ENCODE measurements at places on chromosomes 12 and 14. TPM values are rescaled to one million over a fixed set of nuclear protein-coding genes. Genes with fewer than 3 reads are reported as not detected.

Gene OR6C2
- not detected for total RNA-seq

Gene GPR137C
- total RNA-seq, result 0.35 TPM

Gene NDUFB1
- total RNA-seq, result 243 TPM

Gene KLHDC1
- total RNA-seq, result 4.3 TPM

Gene TIMELESS
- 8.7 TPM for total RNA-seq

Gene SLC7A8
- total RNA-seq, result under 0.01 TPM

Gene TTC6
- total RNA-seq, result 0.30 TPM

Gene LRRC10
- total RNA-seq, result not detected

GRCh38 chr14:24159777-24160498 is 1.1 kb upstream of the IRF9 start:
- no peak for DNase-seq

GRCh38 chr12:108335349-108336119 is 3.6 kb downstream of the CMKLR1 start:
- DNase-seq, result no peak

- DNase-seq, result no peak
These were observed 864.2 kb downstream of the TRHDE start for GRCh38 chr12:73136386-73136785.

GRCh38 chr12:31715283-31715825 is 13.5 kb downstream of the AMN1 start:
- DNase-seq, result no peak

- no peak for DNase-seq
These were observed 70.4 kb downstream of the MOK start for GRCh38 chr14:102234331-102235264.

GRCh38 chr12:51070004-51070403 is 13.4 kb downstream of the CSRNP2 start:
- DNase-seq, result peak; percentile 76

DNA sequence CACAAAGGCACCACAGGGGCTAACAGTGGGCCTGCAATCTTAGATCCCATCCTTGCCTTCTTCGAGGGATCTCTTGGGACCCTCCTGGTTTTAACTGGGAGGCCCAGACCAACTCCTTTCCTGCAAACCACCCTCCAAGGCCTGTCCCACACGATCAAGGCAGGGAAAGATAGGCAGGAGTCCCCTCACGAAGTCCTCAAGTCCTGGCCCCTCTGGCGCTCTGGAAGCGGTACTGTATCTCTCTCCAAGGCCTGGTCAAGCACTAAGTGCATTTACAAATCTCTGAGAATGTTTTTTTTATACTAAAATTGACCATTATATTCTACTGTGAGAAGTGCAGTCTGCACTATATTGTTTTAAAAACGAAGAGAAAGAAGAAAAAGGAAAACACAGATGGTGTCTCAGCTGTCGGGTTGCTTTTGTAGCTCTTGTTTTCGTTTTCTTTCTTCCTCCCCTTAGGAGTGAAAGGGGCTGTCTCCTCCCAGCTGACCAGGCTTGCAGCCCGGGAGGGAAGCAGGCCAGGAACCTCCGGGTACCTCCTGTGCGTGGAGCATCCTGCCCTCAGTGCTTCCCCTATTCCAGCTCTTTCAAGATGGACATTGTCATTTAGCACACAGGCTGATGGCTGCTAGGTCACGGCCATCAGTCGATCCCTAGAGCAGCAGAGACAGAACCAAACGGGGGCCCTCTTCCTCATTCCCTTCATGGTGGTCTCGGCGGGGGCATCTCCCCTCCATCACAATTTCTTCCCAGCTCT is 56.7 kb downstream of the FAM222A start:
- DNase-seq, result no peak

- DNase-seq, result no peak
These were observed 20.1 kb downstream of the MORN3 start for GRCh38 chr12:121649322-121649721.

GRCh38 chr14:64800000-64800399 is 79.7 kb downstream of the SPTB start:
- DNase-seq, result peak; percentile 47

GRCh38 chr12:107362960-107363359 is 269.6 kb upstream of the CRY1 start:
- DNase-seq, result no peak

DNA sequence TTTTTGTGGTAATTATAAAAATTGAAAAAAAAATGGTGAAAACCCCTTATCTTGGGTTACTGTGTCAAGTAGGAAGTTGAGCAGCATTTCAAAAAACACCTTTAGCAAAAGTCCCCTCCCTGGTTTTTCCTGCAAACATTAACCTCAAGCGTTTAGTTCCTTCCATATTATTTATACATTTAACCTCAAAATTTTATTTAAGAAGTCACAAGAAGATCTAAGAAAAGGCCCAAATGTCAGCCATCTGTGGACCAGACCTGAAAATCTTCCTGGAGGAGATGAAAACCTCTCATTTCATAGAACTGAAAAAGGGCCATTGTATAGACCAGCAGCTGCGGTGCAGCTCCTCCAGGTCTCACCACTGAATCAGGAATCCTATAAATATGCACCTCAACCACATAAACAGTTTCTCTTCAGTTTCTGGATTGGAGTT is 40.4 kb upstream of the BTG1 start:
- DNase-seq, result no peak

DNA sequence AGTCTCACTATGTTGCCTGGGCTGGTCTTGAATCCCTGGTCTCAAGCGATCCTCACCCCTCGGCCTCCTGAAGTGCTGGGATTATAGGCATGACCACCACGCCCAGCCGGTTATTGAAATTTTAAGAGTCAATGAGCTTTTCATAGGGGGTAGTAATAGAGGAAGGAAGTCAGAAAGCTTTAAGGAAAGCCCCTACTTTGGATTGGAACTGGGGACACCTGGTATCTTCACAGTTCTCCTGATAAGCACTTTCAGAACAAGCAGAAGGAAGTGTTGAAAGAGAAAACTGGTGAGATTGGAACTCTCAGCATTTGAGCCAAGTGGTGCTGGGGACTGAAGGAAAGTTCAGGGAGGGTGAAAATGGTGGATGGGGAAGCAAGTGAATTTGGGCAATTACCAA is 5.1 kb downstream of the SLC4A8 start:
- no peak for DNase-seq

DNA sequence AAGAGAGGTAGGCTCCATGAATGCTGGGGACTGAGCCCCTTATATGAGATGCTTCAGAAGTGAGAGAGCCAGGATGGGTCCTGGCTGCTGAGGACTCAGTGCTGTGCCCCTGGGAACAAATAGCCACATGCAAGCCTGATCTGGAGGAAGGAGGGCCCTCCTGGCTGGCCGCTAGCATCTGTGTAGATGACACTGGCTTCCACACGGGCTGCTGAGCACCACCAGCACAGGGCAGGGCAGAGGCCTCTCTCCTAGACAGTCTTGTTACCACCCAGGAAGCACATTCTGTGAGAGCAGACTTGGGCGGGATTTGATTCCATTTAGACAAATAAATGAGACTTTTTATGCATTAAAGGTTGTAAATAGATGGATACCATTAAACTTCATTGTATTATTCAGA is 48.0 kb downstream of the ZNF664 start:
- DNase-seq, result no peak

GRCh38 chr12:257521-258321 is 4.9 kb downstream of the SLC6A13 start:
- DNase-seq, result peak; percentile 49

- DNase-seq, result no peak
These were observed 25.2 kb downstream of the DAAM1 start for GRCh38 chr14:59213368-59214315.

DNA sequence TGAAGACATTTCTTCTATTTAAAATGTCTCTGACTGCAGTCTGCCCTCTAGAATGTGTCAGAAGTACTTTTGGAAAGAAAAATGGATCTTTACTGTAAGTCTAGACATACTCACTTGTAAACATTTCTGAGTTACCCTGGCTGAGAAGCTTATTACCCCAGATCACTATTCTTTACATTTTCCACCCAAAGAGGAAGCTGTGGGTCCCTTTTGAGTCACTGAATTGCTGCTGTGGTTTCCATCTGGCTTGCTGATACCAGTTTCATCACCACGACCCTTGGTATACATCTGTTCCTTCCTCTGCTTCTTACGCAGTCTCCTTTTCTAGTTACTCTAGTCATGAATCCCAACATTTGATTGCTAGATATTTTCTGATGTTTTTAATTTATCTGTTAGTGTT is 20.2 kb upstream of the CLEC4D start:
- DNase-seq, result no peak

DNA sequence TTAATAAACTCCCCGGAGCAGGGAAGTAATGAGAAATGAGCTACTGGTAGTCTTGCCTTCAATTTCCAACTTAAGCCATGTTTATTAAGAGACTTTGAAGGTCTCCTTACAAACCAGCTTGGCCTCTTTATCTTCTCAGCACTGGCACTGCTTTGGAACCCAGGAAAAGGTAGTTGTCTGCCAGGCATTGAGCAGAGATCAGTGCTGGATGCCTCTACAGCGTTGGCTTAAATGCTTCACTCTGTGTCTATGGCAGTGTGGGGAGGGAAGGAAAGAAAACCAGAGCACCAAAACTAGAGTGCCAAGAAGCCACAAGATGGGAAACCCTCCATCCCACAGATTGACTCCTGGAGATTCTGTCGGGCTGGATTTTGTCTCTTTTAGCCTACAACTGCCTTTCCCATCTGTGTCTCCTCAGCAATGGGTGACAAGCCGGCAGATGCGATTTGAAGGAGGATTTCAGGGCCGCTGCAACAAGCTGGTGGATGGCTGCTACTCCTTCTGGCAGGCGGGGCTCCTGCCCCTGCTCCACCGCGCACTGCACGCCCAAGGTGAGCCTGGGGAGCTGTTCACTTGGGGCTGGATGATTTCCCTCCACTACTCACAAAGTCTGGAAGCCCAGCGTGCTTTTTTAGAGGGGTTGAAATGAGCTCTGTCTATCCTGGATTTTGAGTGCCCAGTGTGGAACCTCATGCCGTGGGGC is 57.3 kb downstream of the FNTB start:
- no peak for DNase-seq

DNA sequence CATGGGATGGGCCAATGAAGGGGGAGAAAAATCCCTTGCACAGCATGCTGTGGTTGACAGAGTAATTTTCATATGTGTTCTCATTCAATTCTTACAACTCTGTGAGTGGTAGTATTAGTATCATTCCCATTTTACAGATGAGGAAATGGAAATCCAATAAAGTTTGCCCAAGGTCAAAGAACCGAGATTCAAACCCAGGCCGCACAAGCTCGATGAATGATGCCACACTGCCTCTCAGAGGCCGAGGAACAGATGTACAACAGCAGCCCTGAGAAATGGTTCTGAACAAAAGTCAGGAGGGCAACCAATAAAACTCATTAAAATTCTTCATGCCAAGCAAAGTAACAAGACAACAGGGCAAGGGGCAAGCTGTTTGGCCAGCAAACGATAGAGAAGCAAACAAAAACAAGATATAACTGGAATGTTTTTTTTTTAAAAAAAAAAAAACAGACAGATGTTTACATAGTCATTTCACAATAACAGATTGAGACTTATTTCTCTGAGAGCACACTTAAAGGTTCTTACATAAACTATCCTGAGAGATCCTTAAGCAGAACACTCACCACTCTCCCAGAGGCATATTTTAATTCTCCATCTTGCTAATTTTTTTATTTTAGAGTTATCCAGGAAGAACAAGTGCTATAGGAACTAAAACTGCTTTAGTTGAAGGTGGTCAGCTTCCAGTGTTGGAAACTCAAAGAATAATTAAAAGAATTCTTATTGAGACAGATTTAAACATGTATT is 85.8 kb downstream of the EXOC5 start:
- DNase-seq, result peak; percentile 23

DNA sequence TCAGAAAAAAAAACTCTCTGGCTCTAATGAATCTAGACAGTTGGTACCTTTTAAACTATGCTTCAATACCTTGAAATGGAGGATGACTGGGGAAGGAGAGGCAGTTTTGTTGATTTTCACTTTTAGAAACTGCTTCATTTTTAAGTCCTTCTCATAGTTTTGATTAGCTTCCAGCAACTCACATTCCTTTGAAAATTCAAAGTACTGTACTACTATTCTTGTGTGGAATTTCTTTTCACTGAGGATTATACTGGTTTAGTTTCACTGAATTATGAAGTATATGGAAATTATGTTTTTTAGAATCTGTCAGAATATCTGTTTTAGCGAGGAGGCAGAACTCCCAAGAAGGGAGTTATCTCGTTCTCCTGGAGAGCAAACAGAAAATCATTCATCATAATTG is 116.3 kb downstream of the TGFB3 start:
- no peak for DNase-seq

DNA sequence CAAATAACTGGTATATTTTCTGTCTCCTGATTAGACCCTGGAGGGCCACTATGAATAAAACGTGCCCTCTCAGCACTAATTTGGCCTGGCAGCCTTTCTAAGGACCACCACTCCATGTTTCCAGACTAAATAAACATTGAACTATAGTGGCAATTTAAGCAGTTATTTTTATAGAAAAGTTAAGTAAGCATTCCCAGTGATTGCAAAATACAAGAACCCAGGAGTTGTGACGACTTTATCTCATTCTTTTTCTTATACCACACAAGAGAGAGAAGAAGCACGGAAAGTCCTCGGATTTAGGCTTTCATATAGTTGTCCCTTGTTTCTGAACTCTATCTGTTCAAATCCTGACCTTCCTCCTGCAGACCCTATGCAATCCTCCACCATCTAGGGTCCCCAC is 23.1 kb upstream of the STRAP start:
- DNase-seq, result no peak

GRCh38 chr12:5305425-5305824 is 126.5 kb upstream of the NTF3 start:
- no peak for DNase-seq

- no peak for DNase-seq
These were observed 9.0 kb upstream of the NUMB start for GRCh38 chr14:73467377-73467776.

GRCh38 chr12:76558684-76559399 is 729 bp downstream of the OSBPL8 start:
- DNase-seq, result peak; percentile 33

GRCh38 chr12:101779626-101780025 is 40.4 kb upstream of the SYCP3 start:
- no peak for DNase-seq

DNA sequence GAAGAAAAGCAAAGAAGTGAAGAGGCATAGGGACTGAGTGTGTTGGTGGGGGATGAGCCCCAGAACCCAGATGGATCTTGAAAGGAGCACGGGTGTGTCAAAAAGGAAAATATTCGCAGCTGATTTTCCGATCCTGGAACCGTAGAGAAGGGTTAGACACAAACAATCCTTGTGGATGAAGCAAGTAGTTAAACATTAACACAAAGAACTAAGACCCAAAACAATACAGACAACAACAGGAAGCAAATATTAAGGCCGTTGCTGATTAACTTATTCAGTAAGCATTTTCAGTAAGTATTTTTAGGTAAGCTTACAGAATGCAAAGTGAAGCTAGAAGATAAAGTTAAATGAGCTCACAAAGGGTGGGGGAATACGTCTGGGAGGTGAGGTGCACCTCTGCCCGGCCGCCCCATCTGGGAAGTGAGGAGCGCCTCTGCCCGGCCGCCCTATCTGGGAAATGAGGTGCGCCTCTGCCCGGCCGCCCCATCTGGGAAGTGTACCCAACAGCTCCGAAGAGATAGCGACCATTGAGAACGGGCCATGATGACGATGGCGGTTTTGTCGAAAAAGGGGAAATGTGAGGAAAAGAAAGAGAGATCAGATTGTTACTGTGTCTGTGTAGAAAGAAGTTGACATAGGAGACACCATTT is 62.8 kb upstream of the PRB2 start:
- DNase-seq, result peak; percentile 75

- DNase-seq, result no peak
These were observed 221.3 kb downstream of the SLC6A15 start for GRCh38 chr12:84691266-84691665.

- peak; percentile 71 for DNase-seq
These were observed 24.1 kb downstream of the YAF2 start for GRCh38 chr12:42213954-42214426.
